Stimulated activated CD4-positive, alpha-beta T cell treated with anti-CD3 and anti-CD28 coated beads, Interleukin-4, amount 100 ng/mL, for 24 hours (primary cell): ENCODE measurements at places on chromosomes 6 and 20.

GRCh38 chr6:38845931-38846330, 130.8 kb downstream of the DNAH8 start:
- DNase-seq, result no peak

DNA sequence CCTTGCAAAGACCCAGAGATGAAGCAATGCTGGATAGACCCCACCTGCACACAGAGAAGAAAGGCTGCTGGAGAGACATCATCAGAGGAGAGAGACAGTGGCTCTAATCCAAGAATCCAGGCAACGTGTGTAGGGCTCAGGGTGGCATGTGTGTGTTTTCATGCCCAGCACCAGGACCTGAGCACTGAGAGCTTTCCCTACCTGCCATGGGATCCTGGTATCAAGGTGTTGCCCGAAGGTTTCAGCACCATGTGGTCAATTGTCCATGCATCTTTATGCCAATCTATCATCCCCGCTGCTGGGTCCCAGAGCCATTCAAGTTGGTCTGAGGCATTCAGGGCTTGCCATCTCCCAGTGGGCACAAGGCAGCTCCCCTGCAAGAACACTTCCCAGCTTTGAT, 7.5 kb upstream of the CD93 start:
- DNase-seq, result no peak

GRCh38 chr20:38671186-38671585, 53.1 kb upstream of the SLC32A1 start:
- DNase-seq, result no peak

DNA sequence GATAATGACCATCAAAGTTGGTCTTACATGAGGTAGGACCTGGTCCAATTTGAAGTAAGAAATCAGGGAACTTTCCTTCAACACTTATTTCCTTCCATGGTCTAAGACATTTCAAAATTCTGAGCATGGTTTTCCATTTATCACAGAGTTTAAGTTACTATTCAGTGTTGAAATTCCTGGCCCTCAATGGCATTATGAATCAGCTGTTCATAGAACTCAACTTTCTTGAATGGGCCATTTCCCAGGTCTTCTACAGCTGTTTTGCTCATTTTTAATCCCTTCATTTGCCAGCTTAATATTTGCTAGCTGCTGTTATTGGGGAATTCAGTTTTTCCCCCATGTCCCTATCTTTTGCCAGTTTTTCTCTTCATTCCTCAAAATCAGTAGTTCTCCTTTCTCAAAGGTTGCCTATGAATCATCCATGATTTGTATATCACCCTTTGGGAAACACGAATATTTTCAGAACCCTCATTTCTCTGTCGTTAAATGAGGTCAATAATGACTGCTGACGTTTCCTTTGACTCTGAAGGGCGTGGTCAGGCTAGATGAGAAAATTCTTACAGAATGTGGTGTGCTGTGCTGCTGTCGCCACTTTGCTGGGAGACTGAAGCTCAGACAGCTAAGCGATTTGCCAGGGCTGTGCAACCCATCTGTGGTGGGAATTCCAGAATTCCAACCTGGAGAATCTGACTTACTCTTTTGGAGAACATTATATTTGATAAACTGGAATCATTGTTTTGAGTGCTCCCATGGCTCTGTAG, 216.5 kb upstream of the FLRT3 start:
- no peak for DNase-seq

DNA sequence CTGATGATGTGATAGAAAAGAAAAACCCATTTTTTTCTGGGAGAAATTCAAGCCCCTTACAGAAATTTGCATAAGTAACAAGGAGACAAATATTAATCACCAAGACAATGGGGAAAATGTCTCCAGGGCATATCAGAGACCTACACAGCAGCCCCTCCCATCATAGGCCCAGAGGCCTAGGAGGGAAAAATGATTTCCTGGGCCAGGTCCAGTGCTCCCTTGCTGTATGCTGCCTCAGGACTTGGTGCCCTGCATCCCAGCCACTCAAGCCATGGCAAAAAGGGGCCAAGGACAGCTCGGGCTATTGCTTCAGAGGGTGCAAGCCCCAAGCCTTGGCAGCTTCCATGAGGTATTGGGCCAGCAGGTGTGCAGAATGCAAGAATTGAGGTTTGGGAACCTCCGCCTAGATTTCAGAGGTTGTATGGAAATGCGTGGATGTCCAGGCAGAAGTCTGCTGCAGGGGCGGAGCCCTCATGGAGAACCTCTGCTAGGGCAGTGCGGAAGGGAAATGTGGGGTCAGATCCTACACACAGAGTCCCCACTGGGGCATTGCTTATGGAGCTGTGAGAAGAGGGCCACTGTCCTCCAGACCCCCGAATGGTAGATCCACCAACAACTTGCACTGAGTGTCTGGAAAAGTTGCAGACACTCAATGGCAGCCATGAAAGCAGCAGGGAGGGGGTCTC, 7.6 kb upstream of the DBNDD2 start:
- no peak for DNase-seq

DNA sequence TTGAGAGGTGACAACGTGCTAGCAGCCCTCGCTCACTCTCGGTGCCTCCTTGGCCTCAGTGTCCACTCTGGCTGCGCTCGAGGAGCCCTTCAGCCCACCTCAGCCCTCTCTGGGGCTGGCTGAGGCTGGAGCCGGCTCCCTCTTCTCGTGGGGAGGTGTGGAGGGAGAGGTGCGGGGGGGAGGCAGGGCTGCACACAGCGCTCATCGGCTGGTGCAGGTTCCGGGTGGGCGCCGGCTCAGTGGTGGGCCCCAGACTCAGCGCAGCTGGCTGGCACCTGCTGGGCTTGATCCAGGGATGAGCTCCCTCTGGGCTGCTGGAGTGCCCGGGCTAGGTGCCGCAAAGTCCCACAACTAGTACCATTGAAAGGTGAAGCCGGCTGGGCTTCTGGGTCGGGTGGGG, 957.8 kb upstream of the GJE1 start:
- no peak for DNase-seq

GRCh38 chr6:138162955-138163575, 1.3 kb downstream of the ARFGEF3 start:
- DNase-seq, result no peak

DNA sequence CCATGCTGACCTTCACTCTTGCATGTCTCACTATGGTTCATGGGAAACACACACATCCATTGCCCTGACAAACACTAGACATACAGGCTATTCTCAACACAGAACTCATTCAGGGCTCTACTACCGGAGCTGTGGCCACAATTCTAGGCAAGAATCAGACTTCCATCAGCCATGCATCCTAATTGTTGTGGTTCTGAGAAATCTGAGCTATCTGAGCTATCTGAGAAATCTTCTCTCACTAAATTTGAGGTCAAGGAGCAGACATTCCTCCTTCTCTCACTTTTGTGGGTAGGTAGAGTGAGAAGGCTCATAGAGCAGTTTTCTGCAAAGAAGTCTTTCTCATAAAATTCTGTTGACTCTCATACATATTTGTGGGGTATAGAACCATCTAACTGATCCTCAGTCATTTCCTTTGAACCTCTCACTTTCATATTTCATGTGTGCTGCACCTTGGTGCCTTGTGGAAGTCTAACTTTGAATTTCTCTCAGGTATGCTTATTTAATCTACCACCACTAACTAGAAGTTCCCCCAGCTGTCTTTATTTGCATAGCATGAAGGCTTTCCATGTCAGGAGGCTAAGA, 43.6 kb downstream of the ADGRF1 start:
- DNase-seq, result no peak

- no peak for DNase-seq
Measured at GRCh38 chr20:33908336-33908735, 85.4 kb upstream of the RALY start.

- DNase-seq, result no peak
Measured at GRCh38 chr6:84309336-84309735, 81.9 kb upstream of the CEP162 start.

DNA sequence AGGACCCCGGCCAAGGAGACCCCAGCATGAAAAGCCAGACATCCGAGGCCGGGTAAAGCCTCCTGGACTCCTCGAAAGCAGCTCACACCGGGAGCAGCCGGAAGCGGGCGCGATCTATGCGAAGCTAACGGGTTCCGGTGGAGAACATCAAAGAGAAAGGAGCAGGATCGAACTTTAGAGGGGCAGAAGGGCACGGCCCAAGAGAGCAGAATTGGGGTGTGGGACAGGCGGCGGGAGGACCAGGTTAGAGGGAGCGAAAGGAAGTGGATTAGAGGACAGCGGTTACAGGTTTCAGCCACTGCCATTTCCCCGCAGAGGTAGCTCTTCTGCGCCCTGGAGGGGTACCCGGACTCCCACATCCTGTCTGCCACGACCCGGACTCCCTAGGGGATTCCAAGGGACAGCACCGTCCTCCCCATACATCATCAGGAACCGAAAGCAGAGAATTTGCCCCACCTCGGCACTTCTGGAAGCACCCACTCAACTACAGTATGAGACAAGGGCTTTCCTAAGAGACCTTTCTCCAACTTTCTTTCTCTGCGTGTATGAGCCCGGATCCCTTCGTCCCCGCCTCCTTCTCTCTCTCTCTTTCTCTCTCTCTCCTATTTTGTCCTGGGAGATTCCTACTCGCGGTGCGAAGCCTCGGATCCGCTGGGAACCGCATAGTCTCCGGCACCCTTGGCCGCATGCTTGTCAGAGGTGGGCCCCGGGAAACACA, 507 bp upstream of the VGLL2 start:
- DNase-seq, result no peak

- DNase-seq, result no peak
Measured at GRCh38 chr20:44616604-44616964, 34.2 kb downstream of the PKIG start.

- no peak for DNase-seq
Measured at GRCh38 chr20:51026269-51026668, 3.4 kb upstream of the KCNG1 start.

DNA sequence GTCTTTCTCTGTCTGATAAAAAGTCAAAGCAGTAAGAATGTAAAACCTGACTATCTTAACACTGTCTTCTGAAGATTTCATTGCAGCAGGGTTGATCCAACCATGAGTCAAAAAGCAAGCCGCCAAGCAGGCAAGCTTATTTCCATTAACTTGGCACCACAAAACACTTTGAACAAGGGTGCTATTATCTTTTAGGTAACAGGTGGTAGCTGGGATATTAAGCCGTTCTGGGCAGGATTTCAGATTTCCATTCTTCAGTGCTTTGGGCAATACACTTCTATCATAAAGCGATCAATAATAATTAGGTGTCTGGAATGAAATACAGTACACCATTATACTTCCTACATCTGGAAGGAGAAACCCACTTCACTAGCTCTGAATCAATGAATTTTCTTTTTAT, 181.9 kb downstream of the TBC1D7 start:
- no peak for DNase-seq

DNA sequence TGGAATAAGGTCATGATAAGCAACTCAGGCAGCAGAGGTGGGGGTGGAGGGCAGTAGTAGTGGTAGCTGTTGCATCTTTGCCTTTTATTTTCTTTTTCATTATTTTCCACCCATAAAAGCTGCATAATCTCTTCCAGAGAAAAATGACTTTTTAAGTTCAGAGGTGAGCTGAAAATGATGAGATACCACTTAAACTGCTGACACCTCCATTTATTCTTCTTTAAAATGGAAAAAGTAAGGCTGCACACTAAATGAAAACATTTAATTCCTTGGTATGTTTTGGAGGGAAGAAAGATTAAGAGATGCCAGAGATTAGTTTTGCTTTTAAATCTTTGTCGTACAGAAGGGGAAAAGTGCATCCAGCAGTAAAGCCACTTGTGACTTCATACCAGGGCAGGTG, 97.2 kb downstream of the ADTRP start:
- DNase-seq, result no peak

DNA sequence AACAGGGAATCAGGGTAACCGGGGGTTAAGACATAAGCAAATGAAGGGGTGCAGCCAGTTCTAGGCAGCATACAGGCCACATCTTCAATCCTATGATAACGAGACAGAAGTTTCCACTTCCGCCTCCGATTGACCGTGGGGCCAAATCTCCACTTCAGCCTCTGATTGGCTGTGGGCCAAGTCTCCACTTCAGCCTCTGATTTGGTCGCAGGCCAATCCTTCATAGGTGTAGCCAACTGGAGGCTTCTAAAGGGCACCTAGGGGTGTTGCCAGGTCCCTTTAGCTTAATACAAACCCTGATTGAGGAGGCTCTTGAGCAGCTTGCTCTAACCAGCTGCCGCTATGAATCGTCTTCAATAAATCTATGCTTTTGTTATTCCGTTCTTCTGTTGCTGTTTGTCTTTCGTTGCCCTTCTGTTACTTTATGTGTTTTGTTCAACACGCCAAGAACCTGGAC, 2.1 kb upstream of the ERGIC3 start:
- no peak for DNase-seq

DNA sequence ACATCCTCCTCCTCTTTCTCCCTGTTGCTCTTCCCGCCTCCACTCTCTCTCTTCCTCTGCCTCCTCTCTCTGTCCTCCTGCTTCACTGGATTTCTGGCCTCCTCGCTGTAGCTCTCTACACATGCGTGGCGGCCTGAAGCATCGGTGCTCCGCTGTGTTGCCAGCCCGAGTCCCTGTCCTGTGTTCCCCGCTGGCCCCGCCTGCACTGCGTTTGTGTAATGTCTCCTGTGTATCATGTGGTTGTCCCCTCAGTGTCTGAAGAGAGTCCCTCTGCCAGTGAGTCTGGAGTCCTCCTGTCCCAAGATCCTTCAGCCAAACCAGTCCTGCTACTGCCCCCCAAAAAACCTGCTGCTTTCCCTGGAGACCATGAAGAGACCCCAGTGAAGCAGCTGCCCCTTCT, 143.8 kb downstream of the TBC1D7 start:
- no peak for DNase-seq

DNA sequence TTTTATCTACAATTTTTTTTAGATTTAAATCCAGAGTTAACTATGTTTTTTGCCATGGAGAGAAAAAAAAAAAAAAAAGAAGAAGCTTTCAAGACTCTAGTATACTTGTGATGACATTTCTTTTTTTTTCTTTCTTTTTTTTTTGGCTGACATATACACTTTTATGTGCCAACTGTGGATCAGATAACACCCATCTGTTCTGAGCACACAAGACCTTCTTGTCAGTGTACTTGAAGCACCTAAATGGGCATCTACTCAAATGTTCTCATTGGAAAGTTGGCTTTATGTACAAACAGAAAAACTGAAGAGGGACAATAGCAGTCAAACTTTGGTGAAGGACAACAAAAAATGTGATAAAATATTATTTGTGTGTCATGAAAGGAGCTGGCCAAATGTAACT, 904.5 kb downstream of the GRIK2 start:
- no peak for DNase-seq

DNA sequence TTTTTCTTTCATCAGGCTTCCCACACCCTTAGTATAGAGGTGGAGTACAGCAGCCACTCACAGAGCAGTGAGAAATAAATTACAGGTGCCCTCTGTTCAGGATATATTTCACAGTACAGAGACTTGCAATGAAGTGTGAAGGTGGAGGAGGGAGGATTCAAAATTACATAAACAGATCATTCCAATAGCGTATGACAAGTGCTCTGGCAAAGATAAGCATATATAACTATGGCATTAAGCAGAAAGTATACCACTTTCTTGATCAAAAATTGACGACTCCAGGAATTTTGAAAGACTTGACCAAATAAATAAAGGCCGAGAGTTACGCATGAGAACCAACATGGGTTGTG, 108.7 kb downstream of the GPX5 start:
- no peak for DNase-seq

- no peak for DNase-seq
Measured at GRCh38 chr6:32761072-32761471, 2.3 kb downstream of the HLA-DQB2 start.

GRCh38 chr20:57619051-57619831, 985 bp downstream of the ZBP1 start:
- peak; percentile 70 for DNase-seq
